ENCODE measurements at places on chromosomes 2 and 18. TPM values are rescaled to one million over a fixed set of nuclear protein-coding genes. Genes with fewer than 3 reads are reported as not detected.

GRCh38 chr2:72678024-72678423 lies 147.8 kb downstream of the EXOC6B start:
- DNase-seq: no peak

DNA sequence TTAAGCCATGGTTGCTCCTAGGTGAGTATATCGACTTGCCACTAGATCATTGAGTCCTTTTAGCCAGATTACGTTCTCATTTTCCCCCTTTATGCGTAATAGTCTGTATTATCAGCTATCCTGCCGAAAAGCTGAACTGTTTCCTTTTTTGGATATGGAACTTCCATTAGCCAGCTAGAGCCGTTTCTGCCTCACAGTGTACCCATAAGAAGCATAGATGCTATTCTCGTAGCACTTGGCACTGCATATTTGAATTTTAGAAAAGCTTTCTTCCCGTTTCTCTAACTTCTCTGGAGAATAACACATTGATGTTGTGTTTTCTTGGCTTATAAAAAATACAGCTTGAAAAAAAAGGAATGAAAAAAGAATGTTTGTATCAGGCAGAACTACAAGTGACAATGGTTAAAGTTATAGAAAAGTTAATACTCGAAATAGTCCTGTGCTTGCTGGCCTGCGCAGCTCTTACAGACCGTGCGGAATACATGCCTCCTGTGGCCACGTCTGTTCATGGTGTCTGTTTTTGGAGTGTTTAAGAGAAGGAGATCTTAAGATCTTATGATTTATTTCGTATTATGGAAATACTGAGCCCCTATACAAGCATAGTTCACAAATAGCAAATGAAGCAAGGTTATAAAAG lies 710 bp downstream of the DUSP19 start:
- DNase-seq: no peak

GRCh38 chr2:42076357-42077225 lies 28.8 kb downstream of the PKDCC start:
- no peak for DNase-seq

The RESP18 gene
- total RNA-seq: not detected

DNA sequence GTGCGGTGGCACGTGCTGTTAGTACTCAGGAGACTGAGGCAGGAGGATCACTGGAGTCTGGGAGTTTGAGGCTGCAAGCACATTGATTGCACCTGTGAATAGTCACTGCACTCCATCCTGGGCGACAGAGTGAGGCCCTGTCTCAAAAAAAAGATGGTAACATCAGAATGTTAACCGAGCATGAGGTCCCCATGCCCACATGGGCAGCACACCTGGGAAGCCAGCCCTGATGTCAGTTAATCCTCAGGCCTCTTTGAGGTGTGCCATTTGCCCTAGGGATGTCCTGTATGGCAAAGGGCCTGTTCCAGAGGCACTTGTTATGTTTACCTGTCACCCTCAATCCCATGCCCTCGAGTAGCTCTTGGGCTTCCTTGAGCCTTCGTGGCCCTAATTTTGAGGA lies 16.6 kb downstream of the RBFA start:
- no peak for DNase-seq

DNA sequence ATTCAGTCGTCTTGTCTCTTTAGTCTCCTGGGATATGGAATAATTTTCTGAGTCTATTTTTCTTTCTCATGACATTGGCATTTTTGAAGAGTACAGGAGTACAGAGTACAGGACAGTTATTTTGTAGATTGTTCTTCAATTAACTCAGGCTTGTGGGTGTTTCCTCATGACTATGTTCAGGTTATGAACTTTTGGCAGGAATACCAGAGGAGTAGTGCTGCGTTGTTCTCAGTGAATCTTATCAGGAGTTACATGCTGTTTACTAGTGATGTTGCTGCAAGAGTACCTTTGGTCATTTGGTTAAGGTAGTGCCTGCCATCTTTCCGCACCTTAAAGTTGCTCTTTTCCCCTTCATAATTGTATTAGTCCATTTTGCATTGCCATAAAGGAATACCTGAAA lies 41.3 kb upstream of the AGFG1 start:
- no peak for DNase-seq

DNA sequence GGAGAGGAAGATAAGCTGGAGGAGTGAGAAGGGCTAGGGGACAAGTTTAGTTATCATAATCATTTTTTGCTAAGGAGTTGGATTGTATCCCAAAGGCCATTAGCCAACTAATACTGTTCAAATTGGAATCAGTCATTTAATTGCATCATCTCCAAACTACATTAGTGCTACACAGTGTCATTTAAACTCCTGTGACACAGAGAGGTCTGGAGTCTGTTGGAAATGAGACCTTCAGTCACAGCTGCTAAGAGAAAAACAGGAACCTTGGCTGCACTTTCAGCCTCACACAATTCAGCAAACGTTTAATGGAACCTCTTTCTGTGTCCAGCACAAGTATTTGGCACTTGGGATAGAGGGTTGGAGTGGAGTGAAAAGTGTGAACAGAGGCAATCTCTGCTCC lies 175.5 kb upstream of the MGAT5 start:
- no peak for DNase-seq

DNA sequence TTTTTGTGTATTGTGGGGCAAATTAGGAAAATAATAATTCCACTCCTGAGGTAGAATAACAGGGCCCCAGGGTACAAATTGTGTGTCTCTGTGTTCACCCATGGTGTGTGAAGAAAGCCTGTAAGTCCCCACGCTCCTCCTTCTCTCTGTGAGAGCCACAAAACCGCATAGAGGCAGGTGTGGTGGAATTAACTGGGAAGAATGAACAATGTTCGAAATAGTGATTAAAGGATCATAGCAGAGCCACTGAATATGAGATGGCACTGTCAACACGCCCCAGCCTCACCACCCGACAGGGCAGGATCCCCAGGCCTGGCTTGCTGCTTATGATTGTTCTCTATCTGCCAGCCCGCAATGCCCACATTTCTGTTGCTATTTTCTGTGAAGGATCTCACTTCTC lies 14.1 kb downstream of the IL1RN start:
- no peak for DNase-seq

DNA sequence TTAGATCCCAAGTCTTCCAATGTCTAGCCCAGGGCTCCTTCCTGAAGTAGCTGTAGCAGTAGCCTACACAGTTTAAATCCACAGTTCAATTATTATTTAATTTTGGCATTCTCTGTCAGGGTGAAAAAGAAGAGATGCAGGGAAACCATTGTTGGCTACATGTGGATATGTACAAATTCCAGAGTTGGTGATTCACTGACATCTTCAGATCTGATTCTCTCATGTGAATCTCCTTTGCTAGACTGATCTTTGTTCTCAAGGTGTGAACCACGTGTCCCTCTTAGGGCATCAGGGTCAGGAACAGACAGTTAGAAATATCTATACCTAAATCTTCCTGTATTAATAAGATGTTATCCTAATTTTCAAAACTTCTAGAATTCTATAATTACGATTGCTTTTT lies 36.7 kb downstream of the ADCYAP1 start:
- no peak for DNase-seq

DNA sequence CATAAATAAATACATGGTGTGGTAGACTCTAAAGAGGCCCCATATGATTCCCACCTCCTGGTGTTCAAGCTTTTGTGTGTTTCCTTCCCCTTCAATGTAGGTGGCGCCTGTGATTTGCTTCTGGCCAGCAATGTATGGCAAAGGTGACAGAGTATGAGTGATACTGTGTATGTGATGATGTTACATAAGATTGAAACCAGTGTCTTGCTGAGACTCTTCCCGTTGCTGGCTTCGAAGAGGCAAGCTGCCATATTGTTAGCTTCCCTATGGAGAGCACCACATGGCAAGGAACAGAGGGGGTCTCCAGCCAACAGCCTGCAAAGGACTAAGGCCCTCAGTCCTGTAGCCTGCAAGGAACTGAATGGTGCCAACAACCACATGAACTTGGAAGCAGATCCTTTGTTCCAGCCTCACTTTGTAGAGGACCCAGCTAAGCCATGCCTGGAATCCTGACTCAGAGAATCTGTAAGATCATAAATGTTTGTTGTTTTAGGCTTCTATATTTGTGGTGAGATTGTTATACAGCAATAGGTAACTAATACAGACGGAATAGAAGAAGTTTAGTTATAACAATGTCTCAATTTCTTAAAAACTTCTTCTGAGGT lies 1.7 kb upstream of the SMAD4 start:
- DNase-seq: peak; percentile 53

GRCh38 chr2:173204316-173204715 lies 128.7 kb downstream of the MAP3K20 start:
- no peak for DNase-seq

GRCh38 chr2:204015118-204015843 lies 78.7 kb downstream of the ICOS start:
- no peak for DNase-seq

DNA sequence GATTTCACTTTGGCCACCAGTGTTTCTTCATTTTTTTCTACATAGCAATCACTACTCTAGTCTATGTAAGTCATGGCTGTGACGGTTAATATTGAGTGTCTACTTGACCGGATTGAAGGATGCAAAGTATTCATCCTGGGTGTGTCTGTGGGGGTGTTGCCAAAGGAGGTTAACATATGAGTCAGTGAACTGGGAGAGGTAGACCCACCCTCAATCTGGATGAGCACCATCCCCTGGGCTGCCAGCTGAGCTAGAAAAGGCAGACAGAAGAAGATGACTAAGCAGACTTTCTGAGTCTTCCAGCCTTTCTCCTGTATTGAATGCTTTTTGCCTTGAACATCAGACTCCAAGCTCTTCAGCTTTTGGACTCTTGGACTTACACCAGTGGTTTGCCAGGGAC lies 265.0 kb upstream of the SLC8A1 start:
- no peak for DNase-seq

Measured in HT-29 (cell line).